Stimulated activated CD4-positive, alpha-beta T cell treated with anti-CD3 and anti-CD28 coated beads, Interleukin-12 subunit alpha, Interleukin-12 subunit beta, amount 100 ng/mL, for 4 hours (primary cell): ENCODE measurements at places on chromosomes 6 and 20.

GRCh38 chr20:872855-873520 lies 39.5 kb downstream of the FAM110A start:
- no peak for DNase-seq

- peak; percentile 30 for DNase-seq
These were observed at the start of gene TGM2 for GRCh38 chr20:38165089-38165965. Gene TGM2, minus strand, starts transcription at chr20:38165270. Its CDS starts 72 bp downstream, at chr20:38165198.

DNA sequence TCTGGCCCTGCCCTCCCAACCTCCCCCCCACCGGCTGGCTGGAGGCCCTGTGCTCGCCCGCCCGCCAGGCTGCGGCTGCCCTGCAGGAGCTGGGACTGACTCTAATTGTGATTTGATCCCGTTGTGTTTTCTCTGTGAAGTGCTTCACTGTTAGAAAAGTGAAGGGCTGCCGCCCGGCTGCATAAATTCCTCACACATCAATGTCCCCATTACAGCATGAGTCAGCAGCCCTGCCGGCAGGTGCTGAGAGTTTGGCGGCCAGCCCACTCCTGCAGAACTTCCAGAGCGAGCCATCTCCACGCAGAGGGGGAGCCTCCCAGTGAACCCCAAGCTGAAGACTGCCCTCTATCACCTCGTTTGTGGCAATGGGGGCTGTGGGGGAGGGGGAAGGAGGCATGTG lies 137.9 kb downstream of the DLL1 start:
- no peak for DNase-seq

DNA sequence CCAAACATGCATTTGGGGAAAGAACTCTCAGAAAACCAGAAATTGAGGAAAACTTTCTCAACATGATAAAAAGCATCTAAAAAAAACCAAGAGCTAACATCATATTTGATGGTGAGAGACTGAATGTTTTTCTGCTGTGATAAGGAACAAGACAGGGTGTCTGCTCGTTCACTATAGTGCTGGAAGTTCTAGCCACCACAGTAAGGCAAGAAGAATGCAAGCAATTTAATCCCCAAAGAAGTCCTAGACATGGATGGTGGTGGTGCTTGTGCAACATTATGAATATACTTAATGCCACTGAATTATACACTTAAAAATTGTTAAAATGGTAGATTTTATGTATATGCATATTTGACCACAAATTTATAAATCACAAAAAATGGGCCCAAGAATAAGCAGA lies 53.4 kb downstream of the LYRM2 start:
- DNase-seq: no peak

- DNase-seq: no peak
These were observed 60.7 kb downstream of the PCSK2 start for GRCh38 chr20:17287503-17287902.

- no peak for DNase-seq
These were observed 838 bp downstream of the AHCY start for GRCh38 chr20:34302312-34302722.

- no peak for DNase-seq
These were observed 771.7 kb upstream of the ADGRB3 start for GRCh38 chr6:67863346-67863745.
